Endodermal cell (in vitro differentiated cells): ENCODE measurements at places on chromosomes 3 and 15. TPM values are rescaled to one million over a fixed set of nuclear protein-coding genes. Genes with fewer than 3 reads are reported as not detected.

DNA sequence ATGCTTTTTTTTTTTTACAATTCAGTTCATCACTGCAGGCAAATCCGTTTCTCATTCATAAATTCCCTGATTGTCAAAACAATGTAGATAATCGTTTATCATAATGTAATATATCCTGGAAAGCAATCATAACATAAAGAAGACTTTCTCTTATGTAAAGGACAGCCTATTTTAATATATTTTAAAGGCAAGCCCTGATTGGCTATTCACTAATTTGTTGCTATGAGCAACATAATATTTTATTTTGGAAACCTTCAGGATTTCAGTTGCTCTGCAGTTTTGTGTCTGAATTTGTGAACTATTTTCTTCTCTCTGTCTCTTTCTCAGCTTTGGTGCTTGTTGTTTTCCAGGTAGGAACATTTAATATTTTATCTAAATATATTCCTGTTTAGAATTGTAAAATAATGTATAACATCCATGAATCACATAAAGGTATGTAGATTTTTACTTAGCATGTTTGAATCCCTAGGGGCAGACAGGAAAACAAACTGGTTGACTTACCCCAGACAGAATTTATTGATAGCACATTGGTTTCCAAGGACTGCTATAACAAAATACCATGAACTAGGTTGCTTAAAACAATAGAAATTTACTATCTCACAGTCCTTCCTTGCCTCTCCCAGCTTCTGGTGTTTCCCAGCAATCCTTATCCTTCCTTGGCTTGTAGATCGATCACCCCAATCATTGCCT lies 253.5 kb downstream of the CDIN1 start:
- DNase-seq, result no peak
- no peak overlapping the region for H3K4me3 ChIP-seq
- H3K4me1 ChIP-seq, result no peaks in the 10 kb centered on the region

ASB14 gene
- not detected in 3 replicates for total RNA-seq

EXD1 gene
- not detected in 3 replicates for total RNA-seq

DNA sequence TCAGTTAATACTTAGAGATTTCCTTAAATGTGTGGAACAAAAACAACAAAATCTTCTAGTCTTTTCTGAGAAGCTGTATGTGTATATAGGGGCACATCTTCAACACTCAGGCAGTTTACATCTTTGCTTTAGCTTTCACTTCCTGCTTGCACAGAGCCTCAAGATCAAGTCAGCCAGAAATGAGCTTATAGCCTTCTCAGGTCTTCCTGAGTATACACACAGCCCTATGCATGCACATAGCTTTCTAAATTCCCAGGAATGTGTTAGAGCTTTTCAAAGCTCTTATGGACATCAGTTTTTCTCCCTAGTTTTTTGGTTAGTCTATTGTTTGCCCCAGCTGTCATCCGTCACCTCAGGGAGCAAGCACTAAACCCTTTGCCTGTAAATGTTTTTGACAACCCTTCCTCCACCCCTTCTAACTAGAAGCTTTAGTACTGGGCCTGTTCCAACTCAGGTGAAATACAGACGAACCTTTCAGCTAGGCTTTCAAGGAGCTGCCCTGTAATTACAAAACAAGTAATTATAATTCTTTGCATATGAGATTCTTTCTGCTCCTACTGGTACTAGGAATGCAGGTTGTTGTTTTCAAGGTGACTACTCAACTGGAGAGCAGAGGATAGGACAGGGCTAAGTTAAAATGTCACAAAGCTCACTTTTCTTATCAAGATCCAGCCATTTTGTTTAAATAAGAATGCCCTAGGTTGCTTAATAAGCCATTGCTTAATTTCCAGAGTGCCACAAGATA lies 22.6 kb upstream of the MTMR10 start:
- H3K4me1 ChIP-seq, result no peaks in the 10 kb centered on the region
- H3K36me3 ChIP-seq, result no peaks in the 10 kb centered on the region
- H3K27ac ChIP-seq, result no peak overlapping the region
- H3K4me3 ChIP-seq, result no peak overlapping the region

- H3K4me3 ChIP-seq, result no peak overlapping the region
- H3K27ac ChIP-seq, result no peak overlapping the region
- no peaks in the 10 kb centered on the region for H3K4me1 ChIP-seq
- no peaks in the 10 kb centered on the region for H3K27me3 ChIP-seq
- no peaks in the 10 kb centered on the region for H3K36me3 ChIP-seq
These were observed 132.2 kb downstream of the ASB7 start for GRCh38 chr15:100734586-100734985.

DNA sequence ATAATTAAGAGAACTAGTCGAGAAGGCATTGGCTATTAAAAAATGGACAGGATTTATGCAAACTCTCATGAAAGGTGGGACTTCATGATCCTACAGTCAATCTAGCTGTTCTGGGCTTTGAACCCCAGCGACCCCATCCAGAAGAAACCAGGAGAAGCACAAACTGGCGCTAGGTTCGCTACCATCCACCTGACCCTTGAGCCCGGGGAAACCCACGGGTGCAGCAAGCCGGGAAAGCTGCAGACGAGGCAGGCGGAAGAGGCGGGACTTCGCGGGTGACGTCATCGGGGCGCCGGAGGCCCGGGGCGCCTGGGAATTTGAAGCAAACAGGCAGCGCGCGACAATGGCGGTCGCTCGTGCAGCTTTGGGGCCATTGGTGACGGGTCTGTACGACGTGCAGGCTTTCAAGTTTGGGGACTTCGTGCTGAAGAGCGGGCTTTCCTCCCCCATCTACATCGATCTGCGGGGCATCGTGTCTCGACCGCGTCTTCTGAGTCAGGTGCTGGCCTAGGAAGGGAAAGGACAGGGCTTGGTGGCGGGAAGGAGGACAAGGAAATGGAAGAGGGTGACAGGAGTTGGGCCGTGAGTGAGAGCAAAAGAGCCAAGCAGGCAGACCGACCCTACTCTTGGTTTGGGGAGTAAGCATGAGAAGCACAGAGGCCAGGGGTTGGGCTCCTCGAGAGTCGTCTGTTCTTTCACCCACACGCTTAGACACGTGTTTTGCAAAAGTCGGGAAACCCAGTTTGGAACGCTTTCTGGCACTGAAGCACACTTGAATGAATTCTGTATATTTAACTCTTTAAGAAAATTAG lies at the start of gene UMPS:
Gene UMPS, plus strand, starts transcription at position 324 of the 812 bp plus-strand sequence. Its CDS starts 20 bp downstream, at position 344.
- H3K27ac ChIP-seq, result peak within 1 kb of the TSS; percentile 81
- H3K4me3 ChIP-seq, result peak within 1 kb of the TSS; percentile 98
- peak; percentile 95 for DNase-seq
